ENCODE measurements at places on chromosomes 6 and 20.

GRCh38 chr6:138300469-138300868 is 77.2 kb upstream of the SMIM28 start:
- DNase-seq, result no peak

GRCh38 chr20:12977328-12978125 is 31.2 kb upstream of the SPTLC3 start:
- no peak for DNase-seq

DNA sequence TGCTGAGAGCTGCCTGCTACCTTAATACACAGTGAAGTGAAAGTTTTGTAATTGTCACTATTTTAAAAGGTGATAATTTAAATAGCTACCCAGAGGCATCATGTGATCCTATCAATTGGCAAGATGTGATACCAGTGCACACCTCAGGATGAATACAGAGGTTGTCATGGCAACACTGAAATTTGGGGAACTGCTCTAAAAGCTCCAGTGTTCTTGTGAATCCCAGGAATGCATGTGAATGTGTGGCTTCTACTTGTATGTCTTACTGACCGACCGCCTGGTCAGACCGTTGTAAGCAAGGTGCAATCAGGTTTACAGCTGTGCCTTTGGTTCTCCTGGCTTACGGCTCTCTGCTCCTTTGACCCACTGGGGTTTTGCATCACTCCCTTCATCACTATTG is 146.3 kb upstream of the GJE1 start:
- no peak for DNase-seq

- no peak for DNase-seq
Measured at GRCh38 chr20:14817101-14817500, 479.7 kb upstream of the FLRT3 start.

DNA sequence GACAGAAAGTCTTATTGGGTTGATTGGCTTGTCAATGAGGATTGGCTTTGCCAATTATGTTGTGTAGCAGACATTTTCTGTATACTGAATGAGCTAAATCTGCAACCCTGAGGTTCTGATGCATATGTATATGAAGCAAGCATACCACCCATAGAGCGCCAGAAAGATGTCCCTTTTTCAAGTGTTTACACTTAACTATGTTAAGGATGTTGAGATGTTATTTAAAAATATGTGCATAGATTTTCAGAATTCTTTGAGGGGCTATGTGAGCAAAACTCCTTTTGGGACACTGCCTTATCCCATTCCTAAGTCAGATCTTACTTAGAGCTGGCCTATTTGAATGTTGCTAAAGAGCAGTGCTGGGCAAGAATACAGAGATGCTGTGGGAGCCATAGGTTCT is 1.9 kb downstream of the AIG1 start:
- DNase-seq, result no peak

- no peak for DNase-seq
Measured at GRCh38 chr6:131765804-131766135, 42.0 kb upstream of the ENPP1 start.

GRCh38 chr20:45416917-45417316 is 976 bp downstream of the PIGT start:
- DNase-seq, result no peak

DNA sequence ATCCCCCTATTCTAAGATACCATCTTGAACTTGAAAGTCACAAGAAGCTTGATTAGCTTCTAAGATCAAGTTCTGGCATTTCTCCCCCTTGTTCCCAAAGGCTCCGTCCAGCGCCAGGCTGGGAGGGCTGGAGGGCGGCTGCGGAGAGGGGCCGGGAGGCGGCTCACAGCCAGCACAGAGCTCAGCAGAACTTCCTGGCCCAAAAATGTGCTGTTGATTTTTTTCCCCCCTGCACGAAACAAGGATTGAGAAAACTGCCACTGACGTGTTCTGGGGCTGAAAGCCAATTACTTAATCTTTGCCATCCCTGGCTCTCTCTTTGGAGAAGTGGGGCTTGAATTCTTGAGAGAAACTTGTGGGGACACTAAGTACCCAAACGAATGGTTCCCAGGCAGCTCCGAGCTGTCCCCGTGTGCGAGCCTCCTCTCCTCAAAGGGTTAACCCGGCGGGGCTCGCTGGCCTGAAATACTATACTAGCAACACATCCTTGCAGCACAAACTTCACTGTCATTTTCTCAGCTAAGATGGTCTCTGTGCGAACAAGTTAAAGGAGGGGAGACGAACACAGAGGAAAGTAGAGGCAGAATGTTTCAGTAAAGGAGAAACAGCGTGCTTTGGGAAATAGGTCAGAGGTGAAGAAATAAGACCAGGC is 452 bp downstream of the TRAF3IP2 start:
- peak; percentile 85 for DNase-seq

DNA sequence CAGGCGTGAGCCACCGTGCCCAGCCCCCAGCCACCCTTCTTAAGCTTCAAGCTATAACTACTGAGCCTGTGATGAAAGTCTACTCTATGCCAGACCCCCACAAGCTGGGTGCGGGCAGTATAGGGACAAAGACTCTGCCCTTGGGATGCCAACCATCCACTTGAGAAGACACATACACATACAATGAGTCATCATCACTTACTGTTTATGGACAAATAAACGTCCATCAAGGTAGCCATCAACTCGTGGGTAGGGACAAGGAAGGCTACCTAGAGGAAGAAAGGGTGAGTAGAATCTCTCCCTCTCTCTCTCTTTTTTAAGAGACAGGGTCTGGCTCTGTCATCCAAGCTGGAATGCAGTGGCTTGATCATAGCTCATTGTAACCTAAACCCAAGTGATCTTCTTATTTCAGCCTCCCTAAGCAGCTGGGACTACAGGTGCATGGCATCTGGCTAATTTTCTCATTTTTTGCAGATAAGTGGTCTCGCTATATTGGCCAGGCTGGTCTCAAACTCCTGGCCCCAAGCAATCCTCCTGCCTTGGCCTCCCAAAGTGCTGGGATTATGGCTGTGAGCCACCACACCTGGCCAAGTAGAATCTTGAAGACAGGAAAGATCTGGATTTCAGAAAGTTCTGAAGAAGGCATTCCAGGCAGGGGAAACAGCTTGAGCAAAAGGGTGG is 2.6 kb upstream of the TP53INP2 start:
- no peak for DNase-seq

DNA sequence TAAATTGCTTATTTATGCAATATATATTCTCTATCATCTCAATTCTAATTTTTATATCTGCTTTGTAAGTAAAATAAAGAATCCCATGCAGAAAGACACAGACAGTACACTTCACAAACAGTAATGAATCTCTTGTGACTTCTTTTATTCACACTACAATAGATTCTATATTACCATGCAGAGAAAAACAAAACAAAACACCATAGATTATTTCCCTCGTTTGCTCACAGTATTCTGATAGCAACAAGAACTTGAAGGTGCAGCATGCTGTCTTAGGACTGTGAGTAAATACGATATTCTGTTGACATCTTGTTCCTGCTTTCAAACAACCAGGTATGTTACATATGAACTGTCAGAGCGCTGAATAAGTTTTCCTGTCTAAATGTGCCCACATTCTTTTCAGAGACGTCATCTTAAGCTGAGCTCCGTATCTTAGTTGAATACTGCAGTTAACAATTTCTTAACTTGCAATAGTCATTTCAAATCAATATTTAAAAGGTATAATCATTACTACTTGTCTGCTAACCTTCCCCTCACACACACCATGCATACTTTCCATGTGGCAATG is 140.1 kb downstream of the BTBD9 start:
- no peak for DNase-seq

GRCh38 chr6:164398647-164399046 is 910.8 kb downstream of the C6orf118 start:
- no peak for DNase-seq

- DNase-seq, result no peak
Measured at GRCh38 chr6:141540207-141540606, 592.5 kb upstream of the GJE1 start.

GRCh38 chr6:30062471-30063178 is 1.6 kb downstream of the POLR1H start:
- no peak for DNase-seq

GRCh38 chr6:35592178-35592577 is 79.5 kb upstream of the TULP1 start:
- DNase-seq, result no peak

DNA sequence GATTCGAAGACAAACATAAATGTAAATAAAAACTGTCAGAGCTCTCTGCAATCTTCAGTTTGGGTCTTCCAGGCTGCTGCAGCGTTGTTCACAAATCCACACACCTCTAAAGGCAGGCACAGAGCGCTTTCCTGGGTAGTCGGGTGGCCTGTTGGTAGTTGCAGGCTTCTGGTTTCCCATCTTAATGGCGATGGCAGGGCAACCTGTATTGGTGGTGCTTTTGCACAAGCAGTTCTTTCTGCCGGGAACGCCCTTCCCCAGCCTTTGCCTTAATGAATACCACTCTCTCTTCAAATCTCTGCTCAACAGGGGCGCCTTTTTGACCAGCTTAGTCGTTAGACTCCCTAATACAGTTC is 723 bp upstream of the IFT52 start:
- no peak for DNase-seq

DNA sequence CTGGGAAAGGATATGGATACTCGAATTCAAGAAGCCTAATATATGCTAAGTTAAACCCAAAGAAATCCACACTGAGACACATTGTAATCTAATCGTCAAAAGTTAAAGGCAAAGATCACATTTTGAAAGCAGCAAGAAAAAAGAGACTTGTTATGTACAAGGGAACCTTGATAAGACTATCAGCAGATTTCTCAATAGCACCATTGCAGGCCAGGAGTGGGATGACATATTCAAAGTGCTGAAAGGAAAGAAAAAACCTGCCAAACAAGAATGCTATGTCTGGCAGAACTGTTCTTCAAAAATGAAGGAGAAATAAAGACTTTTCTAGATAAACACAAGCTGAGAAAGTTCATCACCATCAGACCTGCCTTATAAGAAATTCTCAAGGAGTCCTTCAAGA is 75.2 kb downstream of the COL21A1 start:
- DNase-seq, result no peak

DNA sequence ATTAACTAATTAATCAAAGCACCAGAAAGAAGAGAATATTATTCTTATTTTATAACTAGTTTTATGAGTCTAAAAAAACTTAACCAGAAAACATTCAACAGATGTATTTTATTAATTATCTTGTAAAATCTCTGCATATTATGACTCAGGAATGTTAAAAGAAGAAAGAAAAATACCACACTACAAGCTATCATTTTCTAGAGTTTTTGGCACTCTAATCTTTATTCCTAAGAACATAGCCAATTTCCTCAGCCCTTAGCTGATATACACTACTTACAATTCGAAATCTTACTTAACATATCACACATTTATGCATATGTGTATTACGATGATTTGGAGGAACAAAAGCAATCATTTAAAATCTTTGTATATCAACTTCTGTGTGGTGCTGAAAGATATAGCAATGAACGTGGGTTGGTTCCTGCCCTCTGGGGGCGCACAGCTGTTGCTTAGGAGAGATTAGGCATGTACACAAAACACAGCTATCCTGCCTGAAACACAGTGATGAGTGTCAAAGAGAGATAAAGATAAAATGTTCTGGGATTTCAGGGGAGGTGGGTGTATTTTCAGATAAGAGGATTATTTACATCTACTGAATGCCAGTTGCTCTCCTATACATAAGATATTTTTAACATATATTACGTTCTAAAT is 404.5 kb downstream of the SYNE1 start:
- no peak for DNase-seq

DNA sequence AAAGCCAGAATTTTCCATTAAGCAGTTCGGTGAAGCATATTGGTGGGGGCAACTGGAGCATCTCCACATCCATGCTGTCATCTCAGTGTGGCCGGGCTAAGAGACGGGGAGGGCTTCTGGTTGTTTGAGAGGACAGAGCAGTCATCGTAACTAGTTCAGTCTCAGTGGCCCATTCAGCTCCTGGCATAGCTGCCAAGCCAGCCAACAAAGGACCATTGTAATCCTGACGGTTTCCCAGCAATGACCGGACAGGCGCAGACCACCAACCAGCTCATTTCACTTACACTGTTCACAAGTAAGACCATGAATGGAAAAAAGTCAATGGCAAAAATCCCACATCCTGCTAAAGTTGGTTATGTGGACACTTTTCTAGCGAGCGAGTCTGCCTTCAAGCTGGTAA is 14.9 kb upstream of the HDDC2 start:
- no peak for DNase-seq

- peak; percentile 69 for DNase-seq
Measured at GRCh38 chr20:49890471-49891361, 24.6 kb downstream of the SPATA2 start.

DNA sequence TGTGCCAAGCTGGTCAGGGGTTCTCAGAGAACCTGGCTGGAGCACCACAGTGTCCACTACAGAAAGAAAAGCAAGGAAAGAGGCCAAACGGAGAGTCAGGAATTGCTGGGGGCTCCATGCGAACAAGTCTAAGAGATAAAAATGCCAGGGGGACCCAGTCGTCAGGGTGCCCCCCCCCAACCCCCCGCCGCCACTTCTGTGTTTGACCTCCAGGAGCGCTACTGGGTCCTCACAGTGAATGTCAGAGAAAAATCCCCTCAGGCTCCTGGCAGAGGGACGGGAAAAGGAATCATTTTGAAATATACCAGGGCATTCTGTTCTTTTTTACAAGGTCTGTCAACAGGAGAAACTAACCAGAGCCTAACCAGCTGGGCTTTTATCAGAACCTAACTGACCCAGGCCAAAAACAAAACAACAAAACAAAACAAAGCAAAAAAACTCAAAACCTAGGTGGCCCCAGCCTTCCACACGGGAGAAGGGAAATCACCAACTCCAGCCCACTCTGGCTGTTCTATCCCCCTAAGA is 17.9 kb upstream of the NELFCD start:
- no peak for DNase-seq

DNA sequence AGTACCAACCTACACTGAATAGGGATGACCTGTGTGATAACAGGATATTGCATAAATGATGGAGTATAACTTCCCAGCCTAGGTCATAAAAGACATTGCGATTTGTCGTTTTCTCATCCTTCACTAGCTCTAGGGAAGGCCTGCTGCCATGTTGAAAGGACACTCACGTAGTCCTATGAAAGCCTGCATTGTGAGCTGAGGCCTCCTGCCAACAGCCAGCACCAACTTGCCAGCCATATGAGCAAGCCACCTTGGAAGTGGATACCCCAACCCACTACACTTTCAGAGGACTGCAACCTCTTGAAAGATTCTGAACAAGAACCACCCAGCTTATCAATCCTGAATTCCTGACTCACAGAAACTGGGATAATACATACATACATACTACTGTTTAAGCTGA is 3.5 kb upstream of the PANK2 start:
- DNase-seq, result no peak

Data from spleen (tissue), 13 donors.